ENCODE measurements at places on chromosomes 16 and 17.

GRCh38 chr16:86929057-86929871 is 350.9 kb downstream of the FOXL1 start:
- no peak for DNase-seq

DNA sequence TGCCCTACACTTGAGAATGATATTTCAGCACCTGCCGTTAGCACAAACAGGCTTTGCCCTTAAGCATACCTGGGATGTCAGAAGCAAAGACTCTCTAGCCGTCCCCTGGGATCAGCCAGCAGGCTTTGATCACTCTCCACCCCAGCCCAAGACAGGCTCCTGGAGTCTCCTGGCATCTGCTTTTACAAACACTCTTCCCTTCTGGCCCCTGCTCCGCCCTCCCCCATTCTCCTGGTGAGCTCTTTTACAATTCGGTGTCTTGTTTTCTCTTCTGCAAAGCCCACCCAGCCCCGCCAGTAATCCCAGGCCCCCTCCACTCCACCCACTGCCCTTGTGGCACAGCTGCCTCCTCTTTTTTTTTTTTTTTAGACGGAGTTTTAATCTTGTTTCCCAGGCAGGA is 50.4 kb downstream of the KATNIP start:
- DNase-seq: no peak

- DNase-seq: no peak
Measured at GRCh38 chr17:51491416-51491815, 231.1 kb downstream of the UTP18 start.

DNA sequence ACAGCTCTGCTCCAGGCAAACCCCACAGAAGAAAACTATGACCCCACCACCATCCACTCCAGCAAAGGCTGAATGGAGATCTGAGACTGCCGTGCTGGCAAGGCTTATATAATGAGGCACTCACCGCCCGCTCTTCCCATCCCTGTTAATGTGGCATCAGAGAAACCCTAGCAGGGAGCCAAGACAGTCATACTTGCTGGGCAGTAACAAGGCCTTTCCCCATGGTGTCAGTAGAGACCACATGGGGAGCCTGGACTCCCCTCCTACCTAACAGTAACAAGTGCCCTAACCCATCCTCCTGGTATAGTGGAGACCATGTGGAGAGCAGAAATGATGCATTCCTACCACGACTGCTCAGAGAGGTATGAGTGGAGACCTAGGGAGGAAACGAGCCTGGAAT is 235.2 kb downstream of the C16orf78 start:
- no peak for DNase-seq

- DNase-seq: no peak
Measured at GRCh38 chr17:560432-560873, 154.2 kb downstream of the VPS53 start.

- DNase-seq: no peak
Measured at GRCh38 chr16:5850632-5851392, 753.2 kb upstream of the EEF2KMT start.

GRCh38 chr16:51012396-51012795 is 138.7 kb downstream of the SALL1 start:
- DNase-seq: no peak

DNA sequence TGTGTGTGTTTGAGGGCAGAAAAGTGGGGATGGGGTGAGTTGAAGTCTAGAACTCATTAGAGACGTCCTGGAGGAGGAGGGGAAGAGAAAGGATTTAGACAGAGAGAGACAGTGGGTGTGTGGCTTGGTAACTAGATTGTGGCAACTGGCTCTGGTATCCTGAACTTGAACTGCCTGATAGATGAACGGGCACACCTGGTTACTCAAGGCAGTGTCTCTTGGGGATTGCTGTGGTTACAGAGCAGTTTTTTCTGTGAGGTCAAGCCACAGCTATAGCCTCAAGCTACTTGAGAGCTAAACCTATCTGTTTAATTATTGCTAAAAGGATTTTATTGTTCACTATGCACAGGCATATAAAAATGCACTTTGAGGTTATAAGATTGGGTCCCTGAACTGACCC is 29.8 kb upstream of the MYH2 start:
- DNase-seq: no peak

GRCh38 chr17:48577330-48577945 is 712 bp downstream of the HOXB4 start:
- DNase-seq: no peak

GRCh38 chr17:29180788-29181160 is 576 bp upstream of the MYO18A start:
- no peak for DNase-seq

GRCh38 chr17:76900723-76901122 is 32.5 kb downstream of the MGAT5B start:
- DNase-seq: no peak

DNA sequence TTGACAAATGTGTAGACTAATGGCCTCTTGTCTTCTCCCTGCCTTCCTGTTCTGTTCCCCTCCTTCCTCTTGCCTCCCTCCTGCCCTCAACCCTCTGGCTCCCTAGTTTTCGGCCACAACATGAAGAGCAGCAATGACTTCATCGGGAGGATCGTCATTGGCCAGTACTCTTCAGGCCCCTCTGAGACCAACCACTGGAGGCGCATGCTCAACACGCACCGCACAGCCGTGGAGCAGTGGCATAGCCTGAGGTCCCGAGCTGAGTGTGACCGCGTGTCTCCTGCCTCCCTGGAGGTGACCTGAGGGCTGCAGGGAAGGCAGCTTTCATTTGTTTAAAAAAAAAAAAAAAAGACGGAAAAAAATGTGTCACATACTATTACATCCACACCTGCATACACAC is 18.8 kb upstream of the CLEC19A start:
- no peak for DNase-seq

GRCh38 chr17:49146620-49147306 is 14.2 kb downstream of the B4GALNT2 start:
- DNase-seq: no peak

GRCh38 chr16:87697256-87697655 is 68.5 kb downstream of the KLHDC4 start:
- no peak for DNase-seq

DNA sequence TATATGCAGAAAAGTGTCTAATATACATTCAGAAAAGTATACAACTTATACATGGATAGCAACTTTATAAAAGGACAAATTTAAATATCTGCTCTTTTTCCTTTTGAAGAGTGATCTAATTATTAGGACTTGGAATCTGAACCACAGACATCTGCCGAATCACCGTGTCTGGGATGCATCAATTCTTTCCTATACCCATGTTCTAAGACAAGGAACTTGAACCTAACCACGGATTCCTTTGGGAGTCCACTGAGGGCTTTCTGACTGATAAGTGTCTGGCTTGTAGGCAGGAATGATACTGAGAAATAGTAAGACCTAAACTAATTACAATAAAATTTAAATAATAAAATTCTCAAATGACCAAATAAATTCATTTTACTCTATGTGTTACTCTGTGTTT is 54.2 kb downstream of the NDEL1 start:
- DNase-seq: no peak

DNA sequence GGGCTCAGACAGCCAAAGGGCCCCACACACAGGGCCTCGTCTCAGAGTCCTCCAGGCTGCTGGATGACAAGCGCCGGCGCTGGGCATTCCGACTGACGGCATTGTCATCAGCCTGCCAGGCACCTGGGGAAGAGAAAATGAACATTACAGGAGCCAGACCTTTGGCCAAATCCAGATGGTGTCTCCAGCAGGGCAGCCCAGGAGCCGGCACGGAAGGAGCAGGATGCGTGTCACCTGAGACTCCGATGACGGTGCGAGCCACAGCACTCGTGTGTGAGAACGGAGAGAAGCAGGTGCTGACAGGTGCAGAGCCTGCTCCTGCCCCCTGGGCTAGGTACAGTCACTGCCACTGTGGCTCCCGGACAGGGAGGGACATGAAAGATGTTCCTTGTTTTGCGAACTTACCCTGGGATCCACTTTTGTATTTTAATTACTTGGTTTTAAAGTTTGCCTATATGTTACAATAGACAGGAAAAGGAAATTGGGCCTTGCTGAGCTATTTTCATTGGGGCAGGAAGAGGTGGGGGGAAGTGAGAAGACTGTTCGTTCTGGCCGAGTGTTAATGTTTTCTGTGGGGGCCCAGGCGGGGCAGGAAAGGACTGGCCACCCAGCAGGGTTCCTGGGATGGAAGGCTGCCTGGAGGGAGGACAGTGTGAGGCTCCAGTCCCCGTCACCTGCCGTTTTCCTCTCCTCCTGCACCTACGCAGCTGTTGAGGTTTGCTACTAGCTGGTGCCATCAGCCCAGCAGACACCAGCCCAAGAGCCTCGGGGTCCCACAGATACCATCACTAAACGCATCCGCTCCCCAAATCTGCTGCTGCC is 4.4 kb upstream of the FOXJ1 start:
- DNase-seq: no peak

GRCh38 chr16:79997257-79997656 is 396.7 kb upstream of the MAF start:
- no peak for DNase-seq

GRCh38 chr17:77662833-77663232 is 295.7 kb upstream of the TNRC6C start:
- no peak for DNase-seq

- no peak for DNase-seq
Measured at GRCh38 chr16:85563515-85564276, 49.4 kb upstream of the GSE1 start.

DNA sequence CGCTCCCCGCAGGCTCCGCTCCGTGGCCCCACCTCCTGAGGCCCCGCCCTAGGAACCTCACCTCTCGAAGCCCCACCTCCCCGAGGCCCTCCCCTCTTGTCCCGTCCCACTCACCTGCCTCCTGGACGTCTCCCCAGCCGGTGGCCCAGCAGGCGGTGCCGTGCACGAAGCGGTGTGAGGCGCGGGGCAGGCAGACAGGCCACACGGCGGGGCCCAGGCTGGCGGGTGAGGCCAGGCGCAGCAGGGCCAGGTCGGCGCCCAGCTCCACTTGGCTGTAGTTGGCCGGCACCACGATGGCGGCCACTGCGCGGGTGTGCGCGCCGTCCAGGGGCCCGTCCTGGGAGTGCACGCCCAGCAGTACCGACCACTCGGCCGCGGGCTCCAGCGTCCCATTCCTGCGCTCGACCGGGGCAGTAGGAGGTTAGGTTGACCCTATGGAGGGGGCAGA is 1.6 kb downstream of the PRSS36 start:
- DNase-seq: no peak

DNA sequence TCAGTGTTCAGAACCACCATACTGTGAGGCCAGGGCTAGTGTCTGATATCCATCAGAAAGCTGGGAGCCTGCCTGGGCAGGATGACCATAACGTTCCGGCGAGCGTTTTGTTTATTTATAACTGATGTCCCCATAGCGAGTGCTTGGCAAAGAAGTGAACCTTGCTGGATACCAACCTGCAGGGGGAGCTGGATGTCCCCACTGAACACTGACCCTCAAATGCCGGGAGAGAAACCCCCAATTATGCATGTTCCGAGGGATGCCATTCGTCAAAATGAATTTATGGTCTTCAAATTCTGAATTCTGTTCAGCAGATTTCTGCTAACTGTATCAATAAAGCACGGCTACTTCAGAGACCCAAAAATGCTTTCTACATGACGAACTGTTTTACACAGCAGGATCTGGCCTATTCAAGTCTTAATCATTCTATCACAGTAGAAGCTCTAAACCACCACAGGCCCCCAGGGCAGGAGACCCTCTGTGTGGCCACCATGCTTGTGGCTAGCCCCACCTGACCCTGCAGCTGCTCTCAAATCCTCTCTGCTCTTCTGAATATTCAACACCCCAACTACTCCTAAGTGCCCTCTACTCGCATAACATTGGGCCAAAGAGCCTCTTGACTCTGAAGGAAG is 15.2 kb downstream of the MED24 start:
- DNase-seq: peak; percentile 97

DNA sequence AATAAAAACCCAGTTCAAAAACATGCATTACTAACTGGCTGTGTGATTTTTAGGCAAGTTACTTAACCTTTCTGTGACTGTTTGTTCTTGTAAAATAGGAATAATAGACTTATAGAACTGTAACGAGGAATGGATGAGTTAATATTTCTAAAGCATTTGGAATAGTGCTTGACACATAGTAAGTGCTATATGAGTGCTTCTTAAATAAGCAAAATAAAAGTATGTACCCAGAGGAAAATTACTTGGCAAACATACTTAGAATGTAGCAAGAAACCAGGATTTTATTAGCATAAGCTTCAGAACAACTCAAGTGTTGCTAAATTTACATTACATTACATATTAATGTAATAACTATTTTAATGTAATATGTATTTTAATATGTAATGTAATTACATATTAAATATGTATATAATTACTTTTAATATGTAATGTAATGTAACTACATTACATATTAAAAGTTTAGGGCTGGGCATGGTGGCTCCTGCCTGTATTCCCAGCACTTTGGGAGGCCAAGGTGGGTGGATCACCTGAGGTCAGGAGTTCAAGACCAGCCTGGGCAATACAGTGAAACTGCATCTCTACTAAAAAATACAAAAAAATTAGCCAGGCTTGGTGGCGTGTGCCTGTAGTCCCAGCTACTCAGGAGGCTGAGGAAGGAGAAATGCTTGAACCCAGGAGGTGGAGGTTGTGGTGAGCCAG is 14.2 kb downstream of the NFAT5 start:
- DNase-seq: peak; percentile 22

GRCh38 chr16:50367777-50368409 is 895 bp downstream of the BRD7 start:
- DNase-seq: no peak

GRCh38 chr16:13680021-13680889 is 239.7 kb upstream of the ERCC4 start:
- no peak for DNase-seq

GRCh38 chr17:1627982-1628855 is at the start of gene SLC43A2:
TSS of gene SLC43A2 (minus strand) at chr17:1628834. CDS start at chr17:1627874, 960 bp downstream.
- peak; percentile 43 for DNase-seq

DNA sequence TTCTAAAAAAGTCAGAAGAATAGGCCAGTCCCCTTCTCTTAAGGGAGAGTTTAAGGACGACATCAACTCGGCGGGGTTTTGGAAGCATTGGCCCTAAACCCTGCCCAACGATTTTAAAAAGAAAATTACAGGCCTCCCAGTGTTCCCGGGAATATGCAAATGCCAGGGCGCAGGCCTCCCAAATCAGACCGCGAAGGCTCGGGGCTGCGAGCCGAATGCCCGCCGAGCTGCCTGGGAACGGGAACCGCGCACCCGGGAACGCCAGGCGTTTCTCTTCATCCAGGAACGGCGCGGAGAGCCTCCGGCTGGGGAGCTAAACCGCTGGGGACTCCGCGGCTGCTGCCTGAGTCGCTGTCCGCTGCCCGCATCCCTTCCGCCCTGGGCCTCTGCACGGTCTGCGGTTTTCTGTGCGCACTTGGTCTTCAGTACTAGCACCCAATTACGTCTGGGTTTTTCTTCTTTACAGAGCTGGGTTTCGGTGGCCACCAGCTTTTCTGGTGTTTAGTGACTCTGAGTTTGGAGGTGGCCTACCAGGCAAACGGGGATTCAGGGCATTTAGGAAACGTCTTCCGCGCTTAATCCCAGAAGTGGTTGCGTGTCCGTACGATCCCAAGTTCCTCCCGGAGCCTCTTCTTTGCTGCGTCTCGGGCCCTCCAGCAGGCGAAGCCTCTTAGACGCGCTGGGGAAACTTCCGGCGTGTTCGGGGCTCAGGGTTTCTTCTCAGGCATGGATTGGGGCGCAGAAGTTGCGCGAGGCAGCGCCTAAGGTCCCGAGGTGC is 5.7 kb downstream of the IRX5 start:
- no peak for DNase-seq

- no peak for DNase-seq
Measured at GRCh38 chr17:7224110-7224509, 4.4 kb downstream of the ACADVL start.

All from DMS79 treated with DMSO at 0.1 percent for 48 hours (cell line).